Motor neuron (in vitro differentiated cells): ENCODE measurements at places on chromosomes 5 and 9. TPM values are rescaled to one million over a fixed set of nuclear protein-coding genes. Genes with fewer than 3 reads are reported as not detected.

GRCh38 chr5:68395926-68396511 lies 180.5 kb downstream of the PIK3R1 start:
- ATAC-seq: no peak

GRCh38 chr9:18296702-18297055 lies 177.3 kb upstream of the ADAMTSL1 start:
- no peak for ATAC-seq

DNA sequence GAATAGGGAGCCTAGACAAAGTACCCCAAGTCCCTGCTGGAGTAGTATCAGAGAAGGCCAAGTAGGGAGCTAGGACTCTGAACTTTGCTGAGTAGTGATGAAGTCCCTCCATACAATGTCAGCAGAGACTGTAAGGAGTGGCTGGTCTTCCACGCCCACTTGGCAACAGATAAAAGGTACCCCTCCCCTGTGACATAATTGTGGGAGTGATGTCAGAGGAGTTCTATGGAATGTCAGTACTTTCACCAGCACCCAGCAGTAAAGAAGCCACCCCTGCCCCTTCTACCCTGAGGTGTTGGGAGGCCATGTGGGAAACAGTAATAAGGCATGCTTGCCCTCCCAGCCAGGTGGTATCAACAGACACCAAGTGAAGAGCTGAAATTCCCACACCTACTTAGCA lies 143.9 kb downstream of the SLIT3 start:
- ATAC-seq: no peak

- no peak for ATAC-seq
Measured at GRCh38 chr9:135839516-135839915, 67.8 kb downstream of the CAMSAP1 start.

Gene RNF183
- 0.16 and 0.50 TPM in 2 replicates for total RNA-seq

GRCh38 chr9:212297-212696 lies 2.4 kb upstream of the DOCK8 start:
- ATAC-seq: no peak

Gene TPRN
- total RNA-seq: 5.9 and 6.6 TPM in 2 replicates

Gene INSL4
- total RNA-seq: 0.08 TPM in 1 of 2 replicates, not detected in the other

DNA sequence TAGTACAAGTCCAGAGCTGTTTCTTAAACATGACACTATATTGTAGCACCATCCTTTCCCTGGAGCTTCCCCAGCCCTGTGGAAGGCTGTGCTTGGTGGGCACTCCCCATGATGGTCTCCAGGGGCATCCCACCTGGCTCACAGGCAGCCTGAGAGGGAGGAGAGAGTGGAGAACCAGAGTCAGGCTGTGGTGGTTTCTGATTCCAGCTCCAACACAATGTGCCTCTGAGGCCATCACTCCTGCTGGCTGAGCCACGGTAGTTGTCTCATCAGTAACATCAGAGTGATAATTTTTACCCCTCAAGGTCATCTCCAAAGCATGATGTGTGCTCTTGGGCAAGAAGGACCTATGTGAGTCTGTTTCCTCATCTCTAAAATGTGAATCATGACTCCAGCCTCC lies 398.0 kb downstream of the CDK5RAP2 start:
- no peak for ATAC-seq

Gene PCDHGA7
- total RNA-seq: 0.33 and 0.36 TPM in 2 replicates

DNA sequence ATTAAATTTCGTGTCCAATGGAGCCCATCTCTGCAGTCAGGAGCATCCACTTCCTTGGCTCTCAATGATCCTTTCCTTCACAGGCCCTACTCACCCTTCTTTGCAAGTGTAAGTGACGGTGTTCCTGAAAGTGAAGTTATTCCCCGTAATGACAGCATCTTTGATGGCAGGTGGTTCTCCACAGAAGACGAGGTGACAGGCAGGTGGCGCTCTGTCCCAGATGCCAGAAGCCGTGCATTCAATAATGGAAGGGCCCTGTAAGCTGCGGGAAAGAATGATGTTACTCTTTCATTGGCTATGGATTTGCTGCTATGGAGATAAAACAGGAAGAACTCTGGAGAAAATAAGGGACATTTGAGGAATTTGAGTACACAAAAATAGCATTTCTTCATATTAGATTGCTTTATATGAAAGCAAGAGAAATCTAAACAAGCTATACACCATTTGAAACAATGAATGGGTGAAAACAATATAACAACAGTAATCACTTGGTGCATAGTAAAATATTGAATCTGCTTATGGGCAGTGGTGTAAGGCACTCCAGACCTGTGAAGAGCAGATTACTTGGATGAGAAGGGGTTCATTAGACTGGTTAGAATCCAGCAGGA lies 89.9 kb upstream of the TXNDC8 start:
- ATAC-seq: peak; percentile 80

Gene PIP5K1B
- total RNA-seq: 0.38 and 0.63 TPM in 2 replicates

Gene PCDHB3
- 1.6 and 1.9 TPM in 2 replicates for total RNA-seq

Gene LYRM7
- 10.0 and 14.3 TPM in 2 replicates for total RNA-seq

GRCh38 chr5:115150512-115150911 lies 19.2 kb downstream of the TRIM36 start:
- no peak for ATAC-seq

Gene MEF2C
- total RNA-seq: 33.4 and 36.4 TPM in 2 replicates

Gene DMRT3
- total RNA-seq: 0.10 TPM in 1 of 2 replicates, not detected in the other

- ATAC-seq: no peak
Measured at GRCh38 chr5:80941496-80941895, 18.7 kb upstream of the RASGRF2 start.

DNA sequence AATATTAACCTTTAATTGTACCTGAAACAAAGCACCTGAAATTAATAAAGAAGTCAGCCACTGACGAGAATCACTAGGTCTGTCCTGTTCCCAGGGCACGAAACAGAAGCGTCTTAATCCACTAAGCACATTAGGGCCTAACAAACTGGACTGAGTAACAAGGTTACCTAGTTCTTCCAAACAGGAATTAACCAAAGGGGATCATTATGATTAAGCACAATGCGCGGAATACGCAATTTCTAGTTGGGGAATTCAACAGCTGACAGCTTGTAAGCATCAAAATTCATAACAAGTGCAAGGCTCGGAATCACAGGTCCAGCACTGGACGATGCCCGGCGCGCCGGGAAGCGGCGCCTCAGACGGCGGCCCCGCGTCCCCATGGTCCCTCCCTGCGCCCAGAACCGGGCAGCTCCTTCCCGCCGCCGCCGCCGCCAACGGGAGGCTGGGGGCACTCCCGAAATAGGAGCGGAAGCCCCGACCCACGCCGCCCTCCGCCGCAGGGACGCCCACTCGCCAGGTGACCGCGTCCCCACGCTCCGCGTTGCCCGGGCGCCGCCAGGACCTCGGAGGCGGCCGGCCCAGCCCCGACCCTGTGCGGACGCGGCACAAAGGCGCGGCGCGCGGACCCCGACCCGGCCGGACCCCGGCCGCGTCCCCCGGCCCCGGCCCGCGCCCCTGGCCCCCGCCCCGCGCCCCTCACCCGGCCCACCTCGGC lies 898 bp downstream of the CAMSAP1 start:
- peak; percentile 14 for ATAC-seq

- no peak for ATAC-seq
Measured at GRCh38 chr5:178304016-178304415, 71.4 kb upstream of the PHYKPL start.

GRCh38 chr9:31519826-31520225 lies 864.6 kb upstream of the ACO1 start:
- no peak for ATAC-seq

DNA sequence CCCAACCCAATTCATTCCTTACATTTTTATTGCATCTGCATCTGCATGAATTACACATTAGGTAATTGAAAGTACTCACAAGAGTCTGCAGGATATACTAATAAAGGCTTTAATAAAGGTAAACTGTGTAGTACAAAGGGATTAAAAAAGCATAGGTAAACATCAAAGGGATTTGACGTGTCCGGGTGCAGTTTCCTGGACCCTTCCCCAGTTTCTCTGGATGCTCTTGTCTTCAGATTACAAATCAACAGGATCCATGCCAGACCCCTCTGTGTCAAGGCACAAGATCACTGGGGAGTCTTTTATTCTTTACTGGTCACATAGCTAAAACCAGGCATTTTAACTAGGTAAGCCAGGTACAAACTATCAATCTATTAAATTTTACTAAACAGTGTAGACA lies 177.2 kb upstream of the TYRP1 start:
- no peak for ATAC-seq

DNA sequence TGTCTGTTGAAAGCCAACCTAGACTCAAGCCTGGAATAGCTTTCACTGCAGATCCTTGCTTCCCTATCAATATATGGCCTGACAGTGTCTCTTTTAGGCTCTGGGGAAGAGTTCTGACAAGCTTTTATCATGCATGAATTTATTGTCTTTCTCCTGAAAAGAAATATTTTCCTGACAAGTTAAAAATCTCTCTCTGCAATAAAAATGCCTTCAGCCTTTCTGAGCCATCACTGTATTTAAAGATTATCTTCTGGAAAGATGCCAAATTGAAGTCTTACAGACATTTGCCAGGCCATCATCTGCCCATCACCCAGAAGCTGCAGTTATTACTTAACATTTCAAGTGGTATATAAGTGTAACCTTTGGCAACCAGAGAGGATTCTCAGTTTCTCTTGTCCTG lies 88.1 kb upstream of the HTR1A start:
- no peak for ATAC-seq

DNA sequence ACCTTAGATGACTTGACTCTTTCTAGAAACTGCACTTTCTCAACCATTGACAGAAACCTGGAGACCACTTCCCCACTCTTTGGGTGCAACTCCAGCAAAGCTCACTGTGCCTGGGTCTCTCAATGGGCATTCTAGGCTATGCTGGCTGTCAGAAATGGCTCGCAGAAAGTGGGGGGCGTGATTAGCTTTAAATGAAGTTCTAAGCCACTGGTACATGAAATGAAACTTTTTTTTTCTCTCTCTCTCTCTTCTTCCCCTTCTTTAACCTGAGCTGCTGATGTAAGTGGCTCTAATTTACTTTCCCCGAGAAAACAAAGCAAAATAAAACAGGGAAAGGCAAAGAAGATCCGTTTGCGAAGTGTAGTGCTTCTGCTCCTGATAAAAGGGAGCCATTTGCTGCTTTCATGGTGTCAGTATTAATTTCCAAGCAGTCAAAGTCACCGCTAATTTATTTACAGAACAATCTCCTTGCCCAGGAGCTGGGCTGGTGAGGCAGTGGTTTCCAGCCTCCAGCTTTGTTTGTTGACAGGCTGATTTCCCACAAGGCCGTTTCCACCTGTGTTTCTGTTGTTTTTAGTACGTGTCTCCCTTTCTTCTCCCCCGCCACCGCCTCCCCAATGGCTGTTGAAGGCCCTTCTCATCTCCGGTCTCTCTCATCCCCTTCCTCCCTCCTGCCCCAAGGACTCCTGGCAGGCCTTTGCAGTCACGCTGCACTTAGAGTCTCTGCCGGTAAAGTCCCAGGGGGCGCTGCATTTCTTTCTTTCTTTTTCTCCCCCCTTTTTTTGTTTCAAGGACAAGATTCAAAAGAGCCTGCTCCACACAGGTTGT lies 422.9 kb downstream of the EBF1 start:
- ATAC-seq: peak; percentile 65

DNA sequence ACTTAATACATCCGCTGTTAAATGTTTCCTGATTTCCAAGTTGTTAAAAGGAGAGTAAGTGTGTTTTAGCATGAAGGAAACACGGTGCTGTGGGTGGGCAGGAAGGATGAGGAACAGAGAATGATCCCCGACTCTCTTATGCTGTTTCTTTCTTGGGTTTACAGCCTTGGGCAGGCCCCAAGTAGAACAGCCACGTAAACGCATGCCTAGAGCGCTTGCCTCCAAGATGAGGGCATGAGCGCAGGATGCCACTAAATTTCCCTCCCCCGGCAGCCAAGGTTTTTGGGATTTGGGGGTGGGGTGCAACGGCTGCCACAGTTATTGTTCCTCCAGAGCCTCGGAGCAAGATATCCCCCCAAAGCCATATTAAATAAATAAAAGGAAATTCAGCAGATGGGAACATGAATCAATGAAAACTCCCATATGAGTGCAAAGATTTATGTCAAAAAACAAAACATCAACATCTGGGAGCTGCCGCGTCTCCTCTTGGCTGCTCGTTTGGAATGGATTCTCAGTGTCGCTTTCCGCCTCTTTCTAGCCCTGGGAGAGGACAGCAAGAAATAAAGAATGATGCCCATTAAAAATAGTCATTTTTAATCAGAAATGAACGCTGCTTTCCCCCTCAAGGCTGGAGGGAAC lies 10.0 kb upstream of the DELE1 start:
- ATAC-seq: no peak

GRCh38 chr9:93807166-93808074 lies 147.7 kb downstream of the BARX1 start:
- ATAC-seq: no peak

Gene TOR2A
- 14.9 and 15.1 TPM in 2 replicates for total RNA-seq

Gene UBE2QL1
- 27.9 and 29.3 TPM in 2 replicates for total RNA-seq

Gene SPINK1
- total RNA-seq: not detected in 2 replicates

Gene FOXI1
- total RNA-seq: 0.57 and 0.58 TPM in 2 replicates

Gene ACTL7B
- total RNA-seq: 0.36 and 0.62 TPM in 2 replicates

Gene SPINK7
- 0.42 TPM in 1 of 2 replicates, not detected in the other for total RNA-seq

Gene ZDHHC11B
- total RNA-seq: 8.6 and 11.2 TPM in 2 replicates

DNA sequence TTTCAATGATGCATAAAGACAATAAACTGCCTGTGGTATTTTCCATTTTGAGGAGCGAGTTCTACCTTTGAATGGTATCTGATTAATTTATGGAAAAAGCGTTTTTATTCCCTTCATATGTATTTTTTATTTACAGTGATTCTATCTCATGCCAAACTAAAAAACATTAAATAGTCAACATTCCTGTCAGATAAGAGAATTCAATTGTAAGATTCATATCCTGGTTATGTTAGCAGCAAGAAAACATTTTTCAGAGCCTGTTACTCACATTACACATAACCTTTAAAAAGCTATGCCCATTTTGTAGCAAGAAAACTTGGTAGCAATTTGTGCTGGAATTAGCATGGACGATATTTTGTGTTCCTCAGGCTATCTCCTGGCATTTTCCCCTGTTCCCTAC lies 55.1 kb upstream of the PRLR start:
- ATAC-seq: no peak

Gene TEX48
- total RNA-seq: not detected in 2 replicates

Gene SIL1
- 16.4 and 17.3 TPM in 2 replicates for total RNA-seq
